ENCODE measurements at places on chromosomes 6 and 20.

- no peak for DNase-seq
These were observed 560 bp downstream of the YTHDF1 start for GRCh38 chr20:63215101-63216040.

DNA sequence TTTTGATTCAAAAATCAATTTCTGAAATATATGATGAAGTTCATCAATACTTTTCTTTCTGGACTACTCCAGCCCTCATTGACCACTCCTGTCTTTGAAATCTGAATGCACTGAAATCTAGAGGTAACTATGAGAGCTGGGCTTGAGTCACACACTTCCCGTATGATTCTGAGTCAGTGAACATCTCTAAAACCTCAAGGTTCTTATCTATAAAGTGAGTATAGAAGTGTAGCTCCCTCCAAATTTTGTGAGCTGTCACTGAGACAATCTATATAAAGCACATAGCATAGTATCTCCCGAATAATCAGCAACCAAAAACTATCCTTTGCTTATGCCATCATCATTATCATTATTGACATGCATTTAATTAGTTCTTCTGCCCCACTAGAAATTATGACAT lies 182.4 kb downstream of the TSHZ2 start:
- no peak for DNase-seq

DNA sequence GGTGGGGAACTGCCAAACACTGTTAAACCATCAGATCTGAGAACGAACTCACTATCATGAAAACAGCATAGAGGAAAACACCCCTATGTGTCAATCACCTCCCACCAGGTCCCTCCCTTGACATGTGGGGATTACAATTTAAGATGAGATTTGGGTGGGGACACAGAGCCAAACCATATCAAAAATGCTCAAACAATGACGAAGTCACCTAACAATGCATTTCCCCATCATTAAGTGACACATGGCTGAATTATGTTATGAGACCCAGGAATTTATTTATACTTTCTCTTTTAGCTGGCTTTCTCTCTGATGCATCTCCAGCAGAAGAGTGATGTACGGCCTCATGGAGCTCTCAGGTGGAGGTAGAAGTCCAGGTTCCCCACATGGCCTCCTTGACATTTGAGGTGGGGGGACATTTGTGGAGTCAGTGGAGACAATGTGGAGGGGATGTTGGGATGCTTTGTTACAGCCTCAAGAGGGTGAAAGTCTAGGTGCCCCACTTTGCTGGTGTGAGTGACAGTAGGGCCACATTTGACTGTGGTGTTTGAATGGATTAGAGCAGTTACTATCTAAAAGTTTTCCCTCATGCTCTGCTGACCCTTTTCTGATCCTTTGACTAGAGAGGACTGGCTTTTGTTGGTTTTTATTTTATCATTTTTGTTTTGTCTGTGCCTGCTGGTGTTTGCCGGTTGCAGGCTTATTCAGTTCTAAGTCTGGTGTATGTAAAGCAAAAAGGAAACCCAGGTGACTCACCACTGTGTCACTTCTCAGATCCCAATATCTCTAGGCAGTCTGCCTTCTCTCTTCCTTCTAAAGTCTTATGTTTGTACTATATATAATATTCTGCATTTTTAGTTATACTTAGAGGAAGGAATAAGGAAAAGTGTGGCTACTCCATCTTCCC lies 18.5 kb upstream of the DCBLD1 start:
- no peak for DNase-seq

- no peak for DNase-seq
These were observed 33.1 kb downstream of the HBS1L start for GRCh38 chr6:135021310-135022049.

- DNase-seq: no peak
These were observed 4.7 kb downstream of the PCMTD2 start for GRCh38 chr20:64260239-64260638.
